Progenitor cell of endocrine pancreas (in vitro differentiated cells): ENCODE measurements at places on chromosomes 11 and 22. TPM values are rescaled to one million over a fixed set of nuclear protein-coding genes. Genes with fewer than 3 reads are reported as not detected.

The MUC15 gene
- total RNA-seq: 0.31 and 0.53 TPM in 2 replicates

The FLRT1 gene
- 0.17 and 0.24 TPM in 2 replicates for total RNA-seq

DNA sequence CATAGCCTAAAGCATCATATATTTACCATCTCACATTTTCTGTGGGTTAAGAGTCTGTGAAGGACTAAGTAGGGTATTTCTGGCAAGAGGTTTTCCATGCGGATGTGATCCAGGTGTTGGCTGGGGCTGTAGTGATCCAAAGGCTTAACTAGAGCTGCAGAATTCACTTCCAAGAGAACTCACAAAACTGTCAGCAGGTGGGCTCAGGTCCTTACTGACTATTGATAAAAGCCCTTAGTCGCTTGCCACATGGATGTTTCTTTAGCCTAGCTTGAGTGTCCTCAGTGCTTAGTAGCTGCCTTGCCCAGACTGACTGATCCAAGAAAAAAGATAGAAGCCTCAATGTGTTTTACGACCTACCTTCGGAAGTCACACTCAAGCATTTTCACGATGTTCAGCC, 250.8 kb downstream of the CNTN5 start:
- no peak overlapping the region for H3K27ac ChIP-seq
- no peaks in the 10 kb centered on the region for H3K36me3 ChIP-seq
- no peak for DNase-seq
- no peaks in the 10 kb centered on the region for H3K4me1 ChIP-seq
- no peaks in the 10 kb centered on the region for H3K27me3 ChIP-seq

DNA sequence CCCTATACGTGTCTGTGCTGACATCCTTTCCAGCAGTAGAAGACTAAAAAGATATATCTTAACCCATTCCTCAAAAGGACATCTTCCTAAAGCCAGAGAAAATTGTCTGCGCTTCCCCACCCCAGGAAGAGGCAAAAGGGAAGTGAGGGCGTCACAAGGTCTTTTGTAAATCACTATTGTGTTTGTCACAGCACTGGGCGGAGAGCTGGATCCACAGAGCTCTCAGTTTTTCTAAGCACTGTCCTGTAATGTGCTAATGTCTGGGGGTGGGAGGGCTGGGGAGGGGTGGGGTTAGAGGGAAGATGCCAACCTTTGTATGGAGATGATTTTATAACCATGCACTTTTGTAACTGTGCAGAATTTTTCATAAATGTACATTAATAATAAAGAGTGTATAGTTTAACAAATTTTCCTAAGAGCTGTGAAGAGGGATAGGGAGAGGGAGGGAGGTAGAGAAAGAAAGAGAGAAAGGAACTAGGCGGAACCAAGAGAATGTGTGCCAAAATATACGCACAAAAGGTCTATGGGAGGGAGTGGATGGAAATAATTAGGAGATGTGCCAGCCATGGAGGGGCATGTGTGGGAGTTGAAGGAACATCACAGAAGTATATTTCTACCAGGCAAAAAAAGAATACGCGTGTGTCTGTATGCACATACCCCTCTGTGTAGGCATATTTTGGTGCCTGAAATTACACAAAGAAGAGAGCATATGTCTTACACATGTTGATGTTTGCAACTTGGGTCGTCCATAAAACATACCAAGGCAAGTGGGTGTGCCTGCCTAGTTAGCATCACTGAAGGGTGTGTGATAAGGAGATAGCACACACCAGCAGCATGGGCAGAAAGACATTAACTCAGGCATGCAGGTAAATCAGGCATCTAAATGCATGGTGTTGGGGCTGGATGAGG, 9.8 kb downstream of the LRRC55 start:
- no peak overlapping the region for H3K4me3 ChIP-seq
- peaks cover 14% of the 10 kb centered on the region for H3K27me3 ChIP-seq
- no peak for DNase-seq
- H3K27ac ChIP-seq: no peak overlapping the region
